ENCODE measurements at places on chromosomes 2 and 18.

DNA sequence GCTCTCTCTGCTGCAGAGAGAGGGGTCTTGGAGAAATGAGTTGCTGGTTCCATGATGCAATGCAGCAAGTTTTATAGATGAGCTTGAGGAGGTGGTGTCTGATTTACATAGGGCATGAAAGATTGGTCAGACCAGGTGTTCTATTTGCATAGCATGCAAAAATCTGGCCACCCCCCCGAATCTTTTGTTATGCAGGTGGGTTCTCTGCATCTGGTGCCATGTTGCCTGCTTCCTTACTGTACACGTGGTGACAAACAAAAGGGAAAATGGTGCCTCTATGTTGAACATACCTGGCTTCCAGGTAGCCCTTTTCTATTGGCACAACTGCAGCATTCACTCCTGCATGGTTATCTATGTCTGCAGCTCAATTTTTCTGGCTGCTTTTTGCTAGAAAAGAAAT, 169.4 kb downstream of the GALNT1 start:
- no peak for DNase-seq

- DNase-seq, result no peak
These were observed 239.4 kb upstream of the SKOR2 start for GRCh38 chr18:47490882-47491281.

DNA sequence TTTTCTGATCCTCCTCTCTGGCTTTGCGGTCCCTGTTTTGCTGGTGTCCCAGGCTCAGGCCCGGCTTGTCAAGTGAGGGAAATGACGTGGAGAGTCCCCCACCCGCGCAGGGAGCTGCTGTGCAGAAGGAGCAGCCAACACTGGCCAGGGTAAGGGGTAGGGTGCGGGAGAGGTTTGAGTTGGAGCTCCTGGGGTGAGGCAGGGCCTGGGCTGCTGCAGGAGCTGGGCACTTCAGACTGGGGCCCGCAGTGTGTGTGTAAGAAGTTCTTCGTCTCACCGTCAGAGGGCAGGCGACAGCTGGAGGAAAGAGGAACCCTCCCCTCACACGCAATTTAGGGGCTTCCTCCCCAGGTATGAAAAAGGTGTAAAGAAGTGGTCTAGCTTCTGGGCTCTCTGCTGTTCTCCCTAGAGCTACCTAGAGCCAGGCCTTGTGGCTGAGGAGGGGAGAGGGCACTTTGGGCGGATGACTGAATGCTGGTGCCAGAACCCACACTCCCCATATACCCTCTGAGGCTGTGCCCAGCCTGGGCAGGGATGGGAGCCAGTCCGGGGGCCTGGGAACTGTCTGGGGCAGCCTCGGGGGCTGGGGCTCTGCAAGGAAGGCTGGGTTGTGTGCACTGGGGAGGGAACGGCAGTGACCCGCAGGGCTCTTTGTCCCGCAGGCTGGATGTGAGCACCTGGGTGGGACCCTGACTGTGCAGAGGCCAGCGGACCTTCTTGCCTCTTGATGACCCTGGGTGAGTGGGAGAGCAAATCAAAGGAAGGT, 11.8 kb downstream of the CELF4 start:
- no peak for DNase-seq

DNA sequence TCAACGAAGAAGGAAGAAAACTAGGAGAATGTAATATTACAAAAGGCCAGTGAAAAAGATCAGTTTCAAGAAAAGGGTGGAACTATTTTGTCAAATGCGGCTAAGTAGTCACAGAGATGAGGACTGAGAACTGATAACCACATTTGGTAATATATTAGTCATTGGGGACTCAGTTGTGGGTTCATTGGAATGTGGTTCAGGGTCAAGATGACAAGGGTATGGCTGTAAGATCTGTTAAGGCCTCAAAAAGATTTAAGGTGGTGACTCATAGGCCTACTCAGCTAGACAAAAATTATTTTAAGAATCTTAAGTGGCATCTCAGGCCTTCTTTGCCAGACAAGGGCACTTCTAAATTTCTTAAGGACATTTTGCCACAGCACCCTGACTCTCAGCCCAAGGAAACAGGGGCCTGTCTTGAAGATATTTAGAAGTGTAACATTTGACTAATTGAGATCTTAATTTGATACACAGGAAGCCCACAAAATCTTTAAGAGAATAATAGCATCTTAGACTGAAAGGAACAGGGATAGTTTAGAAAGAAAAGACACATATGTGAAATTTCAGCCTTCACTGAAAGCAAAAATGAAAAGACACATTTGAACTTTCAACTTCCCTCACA, 81.3 kb downstream of the STRADB start:
- DNase-seq, result no peak

- no peak for DNase-seq
These were observed 1.1 kb upstream of the RNU4ATAC start for GRCh38 chr2:121529439-121530211.

- DNase-seq, result no peak
These were observed 125.3 kb downstream of the TMEM131 start for GRCh38 chr2:97870396-97870843.

- DNase-seq, result no peak
These were observed 62.5 kb upstream of the LPIN2 start for GRCh38 chr18:3075491-3075890.

DNA sequence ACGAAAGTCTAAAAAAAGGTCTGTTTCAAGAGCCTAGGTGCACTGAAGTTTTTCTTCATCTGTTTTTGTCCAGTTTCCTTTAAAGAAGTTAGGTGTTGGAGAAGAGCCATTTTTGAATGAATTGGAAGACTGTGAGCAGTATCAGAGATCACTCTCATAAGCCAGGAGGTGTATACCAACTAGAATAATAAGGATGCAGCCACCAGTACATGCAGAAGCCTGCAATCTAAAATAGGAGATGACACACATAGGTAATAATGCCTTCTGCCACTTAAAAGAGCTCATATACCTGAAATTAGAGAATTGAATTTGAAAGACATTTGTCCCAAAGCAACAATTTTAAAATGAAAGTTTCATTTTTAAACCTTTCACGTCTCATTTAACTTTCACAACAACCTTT, 81.7 kb downstream of the RBMS1 start:
- no peak for DNase-seq

GRCh38 chr2:102193074-102193473, 6.3 kb downstream of the IL1RL2 start:
- no peak for DNase-seq

- DNase-seq, result no peak
These were observed 91.5 kb downstream of the LTBP1 start for GRCh38 chr2:33038230-33038629.

DNA sequence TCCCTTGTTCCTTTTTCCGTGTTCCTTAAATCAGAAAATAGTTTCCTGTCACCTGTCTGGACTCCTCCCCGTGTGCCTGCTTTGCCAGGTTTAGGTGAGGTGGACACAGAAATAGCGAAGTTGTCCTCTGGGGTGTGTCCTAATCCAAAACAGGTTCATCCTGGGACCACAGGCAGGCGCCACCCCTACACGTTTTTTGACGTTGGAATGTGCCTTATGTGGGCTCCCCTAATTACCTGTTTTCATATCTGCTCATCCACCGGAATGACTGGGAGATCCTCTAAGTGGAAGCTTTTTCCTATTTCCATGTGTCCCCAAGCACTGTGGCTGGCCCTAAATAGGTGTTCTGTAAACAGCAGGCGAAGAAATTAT, 49.0 kb upstream of the PAIP2B start:
- no peak for DNase-seq

DNA sequence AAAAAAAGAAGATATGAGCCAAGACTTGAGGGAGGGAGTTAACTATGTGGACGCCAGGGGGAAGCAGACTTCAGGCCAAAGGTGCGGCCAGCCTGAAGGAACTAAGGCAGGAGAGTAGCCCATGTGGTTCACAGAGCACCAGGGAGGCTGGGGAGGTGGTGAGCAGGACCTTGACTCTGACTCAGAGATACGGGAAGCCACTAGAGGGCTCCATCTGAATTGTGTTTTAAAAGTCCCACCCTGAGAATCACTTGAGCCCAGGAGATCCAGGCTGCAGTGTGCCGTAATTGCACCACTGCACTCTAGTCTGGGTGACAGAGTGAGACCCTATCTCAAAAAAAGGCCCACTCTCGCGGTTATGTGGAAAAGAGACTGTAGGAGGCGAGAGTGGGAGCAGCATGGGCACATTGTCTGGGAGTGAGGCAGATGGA, 12.3 kb downstream of the CEP192 start:
- no peak for DNase-seq

- no peak for DNase-seq
These were observed 124.1 kb downstream of the MMADHC start for GRCh38 chr2:149463328-149464002.

DNA sequence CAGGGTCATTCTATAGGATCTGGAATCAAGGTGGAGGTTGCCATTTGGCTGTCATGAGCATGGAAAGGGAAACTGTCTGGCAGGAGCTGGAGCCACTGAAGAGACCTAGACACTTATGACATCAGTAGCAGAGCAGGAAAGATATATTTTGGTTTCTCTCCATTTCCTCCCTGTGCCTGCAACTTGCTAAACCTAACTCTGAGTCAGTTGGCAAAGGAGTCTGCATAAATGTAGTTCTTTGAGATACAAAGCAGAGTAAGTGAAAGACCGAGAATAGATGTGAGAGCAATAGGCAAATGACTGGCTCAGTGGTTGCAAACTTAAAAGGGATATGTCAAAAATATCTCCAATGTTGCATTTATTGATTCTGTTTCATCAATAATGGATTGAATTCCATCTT, 757.7 kb downstream of the KCNJ3 start:
- no peak for DNase-seq

- DNase-seq, result no peak
These were observed 24.4 kb downstream of the ADRA2B start for GRCh38 chr2:96091711-96092572.

DNA sequence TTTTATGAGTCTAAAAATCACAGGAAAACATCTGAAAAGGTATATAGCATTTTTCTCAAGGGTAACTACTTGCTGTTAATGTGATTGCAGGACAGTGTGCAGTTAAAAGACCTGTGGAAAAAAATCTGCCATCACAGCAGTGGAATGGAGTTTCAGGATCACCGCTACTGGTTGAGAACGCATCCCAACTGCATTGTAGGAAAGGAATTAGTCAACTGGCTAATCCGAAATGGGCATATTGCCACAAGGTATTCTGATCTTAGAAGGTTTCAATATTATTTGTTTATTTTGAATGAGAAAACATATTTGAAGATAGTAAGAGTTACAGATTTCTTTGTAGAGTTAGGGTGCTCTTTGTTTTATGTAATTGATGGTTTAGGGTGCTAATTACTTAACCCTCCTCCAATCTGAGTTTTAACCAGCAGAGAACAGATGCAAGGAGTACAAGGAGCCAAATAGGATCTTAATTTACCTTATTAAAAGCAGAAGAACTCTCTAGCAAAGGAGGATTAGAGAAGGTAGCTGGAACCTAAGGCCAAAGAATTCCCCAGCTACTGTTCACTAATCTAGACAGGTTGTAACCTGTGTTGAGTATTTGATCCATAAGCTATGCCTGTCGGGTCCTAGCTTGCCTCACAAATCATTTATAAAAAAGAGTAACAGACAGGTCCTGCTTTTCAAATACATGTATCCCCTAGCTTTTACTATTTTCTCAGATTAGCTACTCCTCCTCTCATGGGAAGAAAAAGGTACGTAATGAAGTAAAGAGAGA, 35.0 kb downstream of the PIKFYVE start:
- no peak for DNase-seq

DNA sequence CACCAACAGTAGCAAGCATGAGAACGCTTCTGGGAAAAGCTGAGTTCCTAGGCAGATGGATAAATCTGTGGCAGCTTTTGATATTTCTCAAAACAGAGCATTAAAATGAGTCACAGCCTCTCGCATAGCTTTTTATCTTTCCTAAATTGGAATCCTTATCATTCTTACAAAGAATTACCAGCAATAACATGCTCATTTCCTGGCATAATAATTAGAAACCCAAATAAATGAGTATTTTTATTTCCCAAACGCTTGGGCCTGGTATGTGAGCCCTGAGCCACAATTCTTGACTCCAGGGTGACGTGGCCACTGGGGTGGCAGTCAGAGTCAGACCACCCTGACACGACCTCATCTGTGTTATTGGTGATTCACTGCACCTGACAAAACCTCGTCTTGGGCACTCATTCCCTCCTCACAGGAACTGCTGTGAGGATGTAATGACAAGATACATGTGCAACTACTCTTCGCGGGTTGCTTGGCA, 210.7 kb downstream of the ARL4C start:
- no peak for DNase-seq

GRCh38 chr18:50947899-50948298, 19.9 kb upstream of the ELAC1 start:
- DNase-seq, result no peak

DNA sequence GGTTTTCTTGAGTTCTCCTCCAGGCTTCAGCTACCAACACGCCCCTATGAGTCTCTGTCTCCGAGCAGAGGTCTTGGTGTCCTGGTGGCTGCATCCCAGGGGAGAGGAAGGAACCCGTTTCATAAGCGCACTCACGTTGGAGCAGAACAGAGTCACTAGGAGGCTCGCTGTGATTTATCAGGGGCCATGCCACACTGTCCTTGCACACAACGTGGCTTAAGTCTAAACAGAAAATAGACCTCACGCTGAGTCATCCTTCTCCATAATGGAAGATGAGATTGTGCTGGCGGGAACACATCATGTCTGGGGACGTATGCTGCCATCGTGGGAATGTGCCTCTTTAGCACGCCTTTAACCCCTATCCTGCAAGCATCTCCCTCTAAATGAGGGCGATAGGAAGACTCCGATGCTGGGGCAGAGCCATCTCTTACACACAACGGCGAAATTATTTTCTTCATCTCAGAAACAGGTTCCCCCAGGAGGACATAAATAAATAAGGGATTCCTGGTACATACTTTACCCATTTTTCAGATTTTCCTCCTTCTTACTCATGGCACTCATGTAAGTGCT, 211.4 kb downstream of the KLHL29 start:
- no peak for DNase-seq

GRCh38 chr18:68500556-68500955, 214.4 kb downstream of the TMX3 start:
- no peak for DNase-seq

DNA sequence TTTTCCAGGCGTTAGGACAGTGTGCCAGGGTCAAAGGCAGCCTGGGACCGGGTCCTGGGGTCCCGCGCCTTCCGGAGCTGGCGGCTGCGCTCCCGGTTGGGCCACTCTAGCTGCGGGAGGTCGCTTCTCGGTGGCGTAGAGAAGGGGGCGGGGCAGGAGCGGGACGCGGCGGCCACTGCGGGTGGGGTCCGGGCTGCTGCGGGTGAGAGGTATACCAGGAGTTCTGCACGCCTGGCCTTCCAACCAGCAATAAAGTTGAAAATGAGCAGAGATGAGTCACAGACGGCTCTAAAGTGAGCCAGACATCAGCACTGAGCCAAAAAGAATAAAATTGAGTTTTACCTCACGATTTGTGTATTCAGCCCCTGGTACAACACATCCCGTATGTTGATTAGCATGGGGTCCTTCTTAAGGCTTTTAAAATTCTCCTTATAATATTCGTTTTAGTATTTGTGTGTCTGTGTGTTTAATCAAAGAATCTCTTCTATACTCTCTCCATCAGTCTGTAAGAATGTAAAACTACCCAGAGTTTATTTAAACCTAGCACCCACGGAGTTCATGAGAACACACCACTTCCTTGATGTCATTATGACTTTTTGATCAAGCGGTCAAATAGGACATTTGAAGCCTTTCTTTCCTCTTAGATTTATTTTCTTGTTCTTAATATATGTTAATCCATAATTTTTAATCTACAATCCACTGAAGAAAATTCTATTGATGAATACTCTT, at the start of gene C1GALT1C1L:
TSS of gene C1GALT1C1L (minus strand) at position 108 of the 729 bp plus-strand sequence. CDS start at position 1, 107 bp downstream.
- peak; percentile 1 for DNase-seq
